Kidney glomerular epithelial cell (primary cell): ENCODE measurements at places on chromosomes 7 and 10.

- DNase-seq: peak; percentile 52
Observed at GRCh38 chr10:69327463-69328379, 49.4 kb downstream of the HK1 start.

DNA sequence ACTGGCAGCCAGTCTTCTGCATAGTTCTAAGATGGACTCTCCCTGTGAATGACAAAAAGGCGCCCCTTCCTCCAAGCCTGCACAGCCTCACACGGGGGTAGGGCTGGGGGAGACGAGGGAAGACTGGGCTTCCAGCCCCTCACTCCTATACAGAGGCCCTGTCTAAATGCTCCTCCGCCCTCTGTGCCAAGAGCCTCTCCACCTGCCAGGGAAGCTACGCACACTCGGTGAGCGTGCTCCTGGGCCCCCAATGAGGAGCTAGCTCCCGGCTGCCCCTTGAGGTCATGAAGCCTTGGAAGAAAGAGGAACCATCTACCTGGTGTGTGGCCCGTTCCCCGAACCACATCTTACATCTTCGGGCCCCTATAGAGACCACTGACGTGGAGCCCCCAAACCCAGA lies 54.8 kb downstream of the CRTAC1 start:
- no peak for DNase-seq

DNA sequence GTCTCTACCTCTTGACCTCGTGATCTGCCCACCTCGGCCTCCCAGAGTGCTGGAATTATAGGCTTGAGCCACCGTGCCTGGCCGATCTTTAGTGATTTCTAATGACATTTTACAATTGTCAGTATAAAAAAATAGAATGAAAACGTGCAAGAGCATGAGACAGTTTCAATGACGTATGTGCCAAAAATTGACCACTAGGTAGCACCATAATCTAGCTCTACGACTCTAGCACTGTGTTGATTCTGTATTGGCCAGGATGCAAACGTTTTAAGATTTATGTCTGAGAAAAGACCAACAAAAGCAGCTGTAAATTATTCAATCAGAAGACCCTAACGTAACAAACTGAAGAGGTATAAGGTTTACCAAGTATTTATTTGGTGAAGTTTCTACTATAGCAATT lies 25.4 kb upstream of the EXOC6 start:
- DNase-seq: no peak

- DNase-seq: no peak
Observed at GRCh38 chr10:125559210-125559609, 123.8 kb downstream of the TEX36 start.

GRCh38 chr7:69959789-69960499 lies 361.7 kb downstream of the AUTS2 start:
- DNase-seq: no peak

- no peak for DNase-seq
Observed at GRCh38 chr7:91041901-91042484, 222.2 kb upstream of the FZD1 start.

- peak; percentile 5 for DNase-seq
Observed at GRCh38 chr10:11573497-11573896, 38.0 kb downstream of the USP6NL start.

- DNase-seq: no peak
Observed at GRCh38 chr7:106365252-106366005, 80.6 kb upstream of the NAMPT start.

- DNase-seq: no peak
Observed at GRCh38 chr10:86293396-86293791, 73.2 kb downstream of the GRID1 start.

GRCh38 chr10:44685220-44685619 lies 225.9 kb upstream of the TMEM72 start:
- DNase-seq: no peak

- no peak for DNase-seq
Observed at GRCh38 chr7:131488361-131488760, 68.1 kb downstream of the PODXL start.

- DNase-seq: no peak
Observed at GRCh38 chr10:489330-489729, 200.1 kb downstream of the DIP2C start.

GRCh38 chr7:39666562-39666961 lies 43.2 kb downstream of the RALA start:
- DNase-seq: no peak

- DNase-seq: no peak
Observed at GRCh38 chr10:132878730-132879407, 63.5 kb downstream of the CFAP46 start.

DNA sequence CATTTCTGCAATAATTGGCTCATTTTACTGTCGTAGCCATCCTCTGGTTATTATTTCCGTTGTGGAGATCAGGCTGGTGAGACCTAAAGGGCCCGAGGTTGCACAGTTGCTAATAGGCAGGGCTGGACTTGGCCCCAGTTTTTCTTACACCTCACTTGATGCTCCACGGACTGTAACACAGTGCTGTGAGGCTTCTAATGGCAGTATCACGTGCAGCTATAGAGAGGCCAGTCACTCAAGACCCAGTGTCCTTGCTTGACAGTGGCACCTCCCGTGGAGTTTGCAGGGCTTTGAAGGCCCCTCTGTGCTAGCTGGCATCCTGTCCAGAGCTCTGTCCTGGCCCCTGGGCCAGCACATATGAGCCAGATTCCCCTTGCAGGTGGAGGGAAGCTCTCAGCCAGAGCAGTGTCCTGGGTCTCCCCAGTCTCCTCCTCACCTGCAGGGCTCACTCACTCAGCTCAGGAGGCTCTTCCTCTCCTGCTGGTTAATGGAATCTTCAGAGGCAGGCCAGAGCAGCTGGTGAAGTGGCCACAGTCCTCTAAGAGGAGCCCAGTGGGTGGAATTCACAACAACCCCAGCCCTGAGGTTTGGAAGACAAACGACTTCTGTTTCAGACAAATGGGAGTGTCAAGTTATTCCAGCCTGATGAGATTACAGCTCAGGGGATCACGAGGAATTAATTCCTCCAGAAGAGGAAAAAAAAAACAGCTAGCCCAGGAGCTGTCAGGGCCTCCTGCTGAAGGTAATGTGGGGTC lies 114.2 kb upstream of the FAM180A start:
- no peak for DNase-seq

DNA sequence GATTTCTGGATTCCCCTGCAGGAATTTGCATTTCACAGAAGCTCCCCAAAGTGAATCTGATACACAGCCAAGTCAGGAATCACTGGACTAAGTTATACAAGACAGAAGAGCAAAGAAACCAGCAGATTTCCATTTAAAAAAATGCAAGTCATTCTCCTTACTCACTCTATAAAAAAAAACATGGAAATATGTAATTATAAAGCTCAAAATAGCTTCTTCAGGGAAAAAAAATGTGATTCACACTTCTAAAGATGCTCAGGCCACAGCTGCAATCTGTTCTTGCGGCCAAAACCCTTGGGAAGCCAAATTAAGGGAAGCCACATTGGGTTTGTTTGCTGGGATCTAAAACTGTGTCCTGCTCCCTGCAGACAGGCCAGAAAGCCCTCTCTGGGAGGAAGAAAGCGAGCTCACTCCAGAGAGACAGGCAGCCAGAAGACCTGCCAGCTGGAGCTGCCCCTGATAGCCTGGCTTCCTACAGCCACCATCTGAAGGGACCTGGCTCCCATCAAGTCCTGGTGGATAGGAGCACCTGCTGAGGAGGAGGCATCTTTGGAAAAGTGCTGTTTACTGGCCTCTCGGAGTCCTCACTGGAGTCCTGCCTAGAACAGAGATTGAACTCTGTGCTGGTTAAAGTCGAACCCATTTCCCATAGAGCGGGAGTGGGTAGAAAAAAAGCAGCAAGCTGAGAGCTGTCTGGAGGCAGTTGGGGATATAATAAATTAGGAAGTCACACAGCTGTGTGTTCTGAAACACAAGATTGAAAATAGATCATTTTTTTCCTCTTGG lies 359.2 kb upstream of the AOAH start:
- no peak for DNase-seq

- no peak for DNase-seq
Observed at GRCh38 chr10:120998251-120998650, 147.1 kb downstream of the WDR11 start.

GRCh38 chr7:119197877-119198527 lies 973.5 kb downstream of the ANKRD7 start:
- peak; percentile 20 for DNase-seq

GRCh38 chr10:114709984-114710383 lies 51.9 kb upstream of the ABLIM1 start:
- no peak for DNase-seq

- DNase-seq: no peak
Observed at GRCh38 chr7:158595068-158595467, 7.4 kb upstream of the PTPRN2 start.

GRCh38 chr10:112904000-112904399 lies 46.0 kb upstream of the TCF7L2 start:
- no peak for DNase-seq

DNA sequence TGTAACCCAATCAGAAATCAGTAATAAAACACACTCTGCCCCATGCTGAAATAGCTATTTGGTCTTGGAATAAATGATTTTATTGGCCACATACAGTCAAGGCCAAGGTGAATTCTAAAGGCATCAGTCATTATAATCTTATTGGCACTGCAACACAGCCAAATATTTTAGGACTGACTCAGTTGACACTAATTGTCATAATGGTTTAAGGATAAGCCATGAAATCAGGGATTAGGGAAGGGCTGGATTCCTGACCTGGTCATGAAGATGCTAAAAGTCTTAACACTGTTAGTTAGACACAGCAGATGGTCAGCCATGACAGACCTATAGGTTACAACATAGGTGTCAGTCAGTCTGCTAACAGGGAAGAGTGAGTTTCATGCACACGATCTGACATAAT lies 330.3 kb upstream of the NPSR1 start:
- no peak for DNase-seq

- no peak for DNase-seq
Observed at GRCh38 chr10:130251766-130252165, 115.6 kb downstream of the GLRX3 start.

- DNase-seq: no peak
Observed at GRCh38 chr7:82841828-82842227, 320.9 kb downstream of the PCLO start.

DNA sequence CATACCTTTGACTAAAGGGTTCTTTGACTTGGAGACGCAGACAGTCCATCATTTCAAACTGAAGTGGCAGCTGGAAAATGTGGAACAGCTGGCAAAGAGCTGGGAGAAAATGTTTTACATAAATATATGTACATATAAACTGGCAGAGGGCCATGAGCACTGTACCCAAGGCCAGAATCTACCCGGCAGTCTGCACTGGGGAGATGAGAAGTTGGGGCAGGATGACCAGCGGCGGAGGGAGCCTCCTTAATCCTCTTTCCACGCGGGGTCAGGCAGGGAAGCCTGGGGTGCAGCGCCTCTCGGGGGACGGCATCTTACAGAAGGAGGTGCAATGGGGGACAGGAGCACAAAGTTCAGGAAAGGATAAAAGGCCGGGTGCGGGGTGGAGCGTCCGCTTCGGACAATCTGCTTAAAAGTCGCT lies 1.3 kb downstream of the GLI3 start:
- DNase-seq: no peak

DNA sequence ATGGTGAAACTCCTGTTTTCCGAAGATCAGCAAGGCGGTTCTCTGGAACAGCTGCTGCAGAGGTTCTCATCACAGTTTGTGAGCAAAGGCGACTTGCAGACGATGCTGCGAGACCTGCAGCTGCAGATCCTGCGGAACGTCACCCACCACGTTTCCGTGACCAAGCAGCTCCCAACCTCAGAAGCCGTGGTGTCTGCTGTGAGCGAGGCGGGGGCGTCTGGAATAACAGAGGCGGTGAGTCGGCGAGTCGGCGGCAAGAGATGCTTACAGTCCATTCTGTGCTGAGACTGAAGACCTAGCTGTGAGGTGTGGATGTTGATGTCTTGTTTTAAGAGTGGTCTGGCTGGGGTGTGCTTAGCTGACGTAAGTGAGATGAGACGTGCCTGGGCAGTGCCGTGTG lies 16.2 kb upstream of the GET4 start:
- DNase-seq: no peak

DNA sequence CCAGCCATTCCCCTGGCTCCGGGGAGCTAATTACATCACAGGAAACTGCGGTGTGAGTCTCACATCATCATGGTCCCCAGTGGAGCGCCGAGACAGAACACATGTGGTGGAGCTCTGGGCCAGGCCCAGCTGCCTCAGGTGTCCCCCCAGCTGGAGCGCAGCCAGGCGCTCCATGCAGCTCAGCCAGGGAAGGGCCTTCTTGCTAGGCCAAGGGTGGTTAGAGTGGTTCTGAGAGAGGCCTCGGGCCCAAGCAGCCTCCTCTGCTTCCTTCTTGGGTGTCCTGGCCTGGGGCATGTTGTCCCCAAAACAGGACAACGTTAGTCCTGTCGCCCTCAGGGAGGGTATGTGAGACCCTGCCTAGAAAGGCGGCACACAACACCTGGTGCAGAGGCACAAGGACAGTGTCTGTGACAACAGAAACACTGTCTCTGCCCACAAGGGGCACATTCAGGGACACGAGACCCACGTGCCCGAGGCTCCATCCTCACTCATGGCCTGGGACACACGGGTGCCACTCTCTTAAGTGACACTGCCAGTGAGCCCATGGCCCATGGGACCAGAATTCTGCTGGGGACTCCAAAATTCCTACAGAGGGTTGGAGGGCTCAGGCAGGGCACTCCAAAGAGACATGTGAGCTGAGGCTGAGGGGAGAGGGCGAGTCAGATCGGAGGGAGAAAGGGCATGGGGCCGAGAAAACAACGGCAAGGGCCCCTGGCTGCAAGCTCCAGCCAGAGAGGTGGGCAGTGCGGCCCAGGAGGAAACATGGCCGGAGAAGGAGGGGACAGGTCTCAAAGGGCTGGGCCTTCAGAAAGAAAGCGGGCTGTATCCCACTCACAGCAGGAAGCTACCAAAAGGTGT lies 37.0 kb upstream of the RET start:
- no peak for DNase-seq

DNA sequence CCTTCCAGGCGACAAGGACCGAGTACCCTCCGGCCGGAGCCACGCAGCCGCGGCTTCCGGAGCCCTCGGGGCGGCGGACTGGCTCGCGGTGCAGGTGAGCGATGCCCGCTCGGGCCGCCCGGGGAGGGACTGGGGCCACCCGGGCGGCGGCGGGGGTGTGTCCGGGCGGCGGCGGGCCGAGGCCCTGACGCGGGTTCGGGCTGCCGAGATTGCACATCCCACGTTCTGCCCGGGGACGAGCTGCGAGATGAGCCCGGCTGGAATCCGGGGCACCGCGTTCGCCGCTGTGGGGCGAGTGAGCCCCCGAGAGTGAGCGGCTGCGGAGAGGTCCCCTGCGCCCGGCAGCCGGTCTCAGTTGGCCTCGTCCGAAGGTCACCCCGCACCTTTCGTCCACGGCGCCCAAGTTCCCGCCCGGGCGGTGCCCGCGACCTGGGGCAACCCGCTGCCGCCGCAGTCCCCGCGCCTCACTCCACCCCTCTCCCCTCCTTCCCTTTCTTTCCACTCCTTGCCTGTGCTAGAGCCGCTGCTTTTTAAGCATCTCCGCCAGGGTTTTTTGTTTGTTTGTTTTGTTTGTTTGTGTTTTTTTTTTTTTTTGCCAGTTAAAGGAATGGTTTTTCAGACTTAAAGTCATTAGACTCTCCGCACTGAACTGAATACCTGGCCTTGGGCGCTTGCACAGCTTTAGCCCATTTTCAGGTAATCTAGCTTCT lies 515 bp downstream of the RALA start:
- DNase-seq: no peak

- no peak for DNase-seq
Observed at GRCh38 chr10:69749178-69750010, 52.3 kb upstream of the COL13A1 start.
